AG20443 (cell line): ENCODE measurements at places on chromosomes 6 and 20.
A peak's percentile ranks its signal among the peaks of the same experiment; 100 is the strongest.

DNA sequence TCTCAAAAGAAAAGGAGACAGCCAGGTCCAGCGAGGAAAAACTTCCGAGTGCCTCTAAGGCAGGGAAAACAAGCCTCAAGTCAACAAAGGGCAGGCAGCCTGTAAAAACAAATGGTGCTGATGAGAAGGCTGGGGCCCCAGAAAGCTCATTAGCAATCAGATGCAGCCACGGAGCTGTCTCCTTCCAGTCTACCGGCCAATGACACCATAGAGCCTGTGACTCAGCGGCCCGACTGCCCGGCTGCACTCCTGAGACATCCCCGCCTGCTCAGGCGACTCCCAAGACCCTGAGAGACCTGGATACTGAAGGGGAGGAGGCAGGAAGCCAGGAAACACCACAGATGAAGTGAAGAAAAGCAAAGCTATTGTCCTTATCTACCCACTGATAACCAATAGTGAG lies 120.1 kb upstream of the HDDC2 start:
- DNase-seq = peak; percentile 25

DNA sequence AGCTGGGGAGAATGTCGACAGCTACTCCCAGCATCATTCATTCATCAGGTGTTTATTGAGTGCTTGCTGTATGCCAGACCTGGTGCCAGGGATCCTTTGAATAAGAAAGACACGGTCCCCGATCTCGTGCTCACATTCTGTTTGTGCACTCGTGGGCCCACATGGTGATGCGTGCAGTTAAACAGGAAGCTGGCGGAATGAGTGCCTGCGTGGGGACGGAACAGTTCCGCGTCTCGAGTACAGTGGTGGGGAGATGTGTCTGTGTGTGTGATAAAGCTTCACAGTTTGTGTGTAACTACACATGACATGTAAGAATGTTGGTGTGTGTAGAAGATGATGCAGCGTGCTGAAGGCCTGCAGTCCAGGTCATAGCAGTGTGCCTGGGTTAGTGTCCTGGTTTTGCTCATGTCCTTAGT lies 6.5 kb downstream of the RBM38 start:
- DNase-seq = no peak

GRCh38 chr6:51827580-51827979 lies 259.8 kb downstream of the PKHD1 start:
- DNase-seq = no peak

GRCh38 chr20:10739134-10739533 lies 65.3 kb upstream of the JAG1 start:
- DNase-seq = no peak

DNA sequence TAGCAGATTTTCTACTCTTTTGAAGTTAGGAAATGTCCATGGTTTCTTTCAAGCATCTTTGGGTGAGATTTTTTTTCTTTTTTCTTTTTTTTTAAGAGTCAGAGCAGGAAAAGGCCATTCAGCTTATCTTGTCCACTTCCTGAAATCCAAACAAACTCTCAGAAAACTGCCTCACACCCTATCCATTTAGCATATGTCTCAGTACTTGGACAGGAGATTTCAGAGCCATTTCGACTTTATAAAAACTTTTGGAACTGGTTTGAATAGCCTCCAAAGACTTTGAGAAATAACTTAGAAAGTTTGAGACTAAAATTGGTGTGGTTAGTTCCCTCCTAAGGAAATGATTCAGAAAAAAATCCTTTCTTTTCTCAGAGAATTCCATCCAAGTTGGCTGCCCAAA lies 125.1 kb downstream of the MYLK4 start:
- no peak for DNase-seq

GRCh38 chr6:121884620-121885019 lies 449.2 kb downstream of the GJA1 start:
- no peak for DNase-seq
